ENCODE measurements at places on chromosomes 3 and 15.

- no peak for DNase-seq
Observed at GRCh38 chr3:4493941-4494894, 1.1 kb downstream of the ITPR1 start.

DNA sequence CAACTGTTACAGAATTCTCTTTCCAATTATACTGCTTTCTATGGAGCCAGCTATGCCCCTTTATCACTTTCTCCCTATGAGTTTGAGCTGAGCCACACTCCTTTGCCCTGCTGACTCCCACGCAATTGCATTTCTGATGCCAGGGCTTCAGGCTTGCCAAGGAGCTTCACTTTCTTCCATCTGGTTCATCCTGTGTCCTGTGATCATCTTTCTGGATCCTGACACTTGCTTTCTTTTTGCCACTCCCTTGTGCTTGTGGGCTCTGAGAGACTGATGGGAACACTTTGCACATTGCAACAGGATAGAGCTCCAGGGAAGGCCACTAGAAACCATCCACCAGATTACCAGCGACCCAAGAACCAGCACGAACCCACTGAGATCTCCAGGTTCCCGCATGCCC, 77.0 kb upstream of the SEC13 start:
- DNase-seq = no peak

DNA sequence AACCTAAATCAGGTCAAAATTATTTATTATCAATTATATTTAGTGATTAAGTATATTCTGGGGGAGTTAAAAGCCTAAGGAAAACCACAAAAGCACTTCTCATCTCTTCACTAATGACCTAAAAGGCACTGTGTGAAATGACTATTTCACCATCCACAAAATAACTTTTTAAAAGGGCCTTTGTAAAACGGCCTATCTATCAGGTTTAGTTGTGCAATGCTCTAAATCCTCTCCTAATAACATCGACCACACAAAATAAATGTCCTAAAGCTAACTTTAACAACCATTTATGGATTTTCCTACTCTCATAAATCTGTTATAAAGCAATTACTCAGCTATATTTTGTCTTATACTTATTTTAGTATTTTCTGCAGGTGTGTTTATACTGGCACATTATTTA, 1066.3 kb downstream of the ROBO1 start:
- no peak for DNase-seq

DNA sequence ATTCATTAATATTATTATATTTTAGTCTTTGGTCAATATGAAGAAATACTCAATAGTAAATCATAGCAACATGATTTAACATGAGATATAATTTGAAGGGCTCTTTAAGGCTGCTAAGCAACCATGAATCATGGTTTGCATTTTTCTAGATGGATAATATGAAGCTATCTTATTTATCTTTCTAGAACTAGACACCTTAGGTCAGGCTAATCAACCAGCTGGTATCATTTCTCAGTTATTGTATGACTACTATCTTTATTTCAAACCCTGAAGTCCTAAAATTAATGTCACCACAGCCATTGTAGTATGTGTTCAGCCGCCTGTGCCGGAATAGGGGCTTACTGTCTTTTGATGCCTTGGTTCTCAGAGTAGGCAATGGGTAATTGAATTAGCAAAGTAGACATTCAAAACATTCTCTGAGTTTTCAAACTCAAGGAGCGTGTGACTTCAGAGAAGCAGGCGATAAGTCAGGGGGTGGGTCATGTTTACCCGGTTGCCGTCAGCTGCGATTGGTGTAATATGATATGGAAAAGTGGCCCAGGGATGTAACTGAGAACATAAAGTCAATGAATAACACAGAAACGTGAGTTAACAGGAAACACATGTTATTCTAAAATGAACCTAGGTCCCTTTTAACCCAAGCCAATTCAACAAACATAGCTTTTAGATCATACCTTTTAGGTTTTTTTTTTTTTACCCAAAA, 93.4 kb upstream of the CTDSPL start:
- DNase-seq = peak; percentile 66

DNA sequence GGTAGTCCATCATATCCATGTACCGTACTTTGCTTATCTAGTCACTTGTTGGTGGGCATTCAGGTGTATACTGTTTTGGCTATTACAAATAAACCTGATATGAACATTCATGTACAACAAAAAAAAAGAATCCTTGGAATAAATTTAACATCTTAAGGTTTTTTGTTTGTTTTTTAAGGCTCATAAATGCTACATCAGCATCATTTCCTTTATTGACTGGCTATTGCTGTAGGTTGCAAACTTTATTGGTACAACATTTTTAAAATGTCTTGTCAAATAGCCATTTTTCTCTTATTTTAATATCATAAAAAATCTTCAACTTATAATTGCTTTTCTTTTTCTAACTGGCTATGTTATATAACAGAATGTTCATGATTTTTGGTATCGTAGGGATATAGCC, 16.2 kb downstream of the DHFR2 start:
- no peak for DNase-seq

DNA sequence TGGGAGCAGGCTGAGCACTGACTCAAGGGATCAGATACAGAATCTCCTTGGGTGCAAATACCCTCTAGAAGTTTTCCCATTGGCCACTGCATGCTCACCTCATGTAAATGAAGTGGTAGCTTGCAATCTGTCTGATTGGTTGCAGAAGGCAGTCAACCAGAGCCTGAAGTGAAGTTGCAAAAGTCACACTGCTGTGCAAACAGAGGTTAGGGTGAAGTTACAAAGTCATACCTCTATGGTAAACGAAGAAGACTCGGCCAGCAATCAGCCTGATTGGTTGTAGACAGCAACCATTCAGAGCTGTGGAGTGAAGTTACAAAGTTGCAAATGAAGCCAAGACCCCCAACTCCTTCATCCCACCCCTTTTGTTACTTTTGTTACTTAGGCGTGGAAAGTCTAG, 27.1 kb downstream of the STARD9 start:
- DNase-seq = no peak

- no peak for DNase-seq
Observed at GRCh38 chr3:150450916-150451315, 42.8 kb downstream of the TSC22D2 start.

- no peak for DNase-seq
Observed at GRCh38 chr3:63030666-63031065, 155.4 kb upstream of the CADPS start.

GRCh38 chr3:65893631-65894030, 145.1 kb downstream of the MAGI1 start:
- DNase-seq = no peak

GRCh38 chr3:153242896-153243295, 80.9 kb downstream of the RAP2B start:
- no peak for DNase-seq

GRCh38 chr3:34102288-34102687, 303.9 kb downstream of the PDCD6IP start:
- no peak for DNase-seq

- DNase-seq = peak; percentile 31
Observed at GRCh38 chr3:43180027-43180426, 74.1 kb upstream of the POMGNT2 start.

DNA sequence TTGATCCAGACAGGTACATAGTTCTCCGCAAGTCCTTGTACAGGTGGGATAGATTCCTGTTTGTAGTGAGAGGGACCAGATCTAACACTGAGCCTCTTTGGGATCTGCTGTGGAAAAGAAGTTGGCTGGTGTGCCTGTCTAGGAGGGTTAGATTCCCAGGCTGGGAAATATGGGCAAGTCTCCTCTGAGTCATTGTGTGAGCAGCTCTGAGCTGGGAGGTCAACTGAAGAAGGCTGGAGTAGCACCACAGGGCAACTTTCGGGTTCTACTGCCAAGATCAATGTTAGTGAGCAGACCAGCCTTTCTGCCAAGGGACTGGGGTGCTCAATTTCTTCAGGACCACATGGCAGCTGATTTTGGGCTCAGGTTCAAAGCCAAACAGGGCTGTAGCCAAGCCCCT, 33.4 kb downstream of the CLDN1 start:
- DNase-seq = no peak

DNA sequence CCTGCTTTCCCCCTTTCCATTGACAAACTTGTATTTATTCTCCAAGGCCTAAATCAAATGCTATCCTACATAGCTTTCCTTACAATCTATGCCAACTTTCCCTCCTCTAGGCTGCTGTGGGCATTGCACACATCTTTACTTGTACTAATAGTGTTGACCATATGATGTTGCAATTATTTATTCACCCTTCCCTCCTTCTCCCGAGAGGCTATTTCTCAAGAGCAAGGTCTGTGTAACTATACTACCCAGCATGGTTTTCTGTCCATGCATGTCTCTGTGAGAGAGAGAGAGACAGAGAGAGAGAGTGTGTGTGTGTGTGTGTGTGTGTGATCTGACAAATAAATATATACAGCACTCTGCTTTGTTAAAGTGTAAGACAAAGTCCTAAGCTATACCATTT, 63.8 kb downstream of the GTPBP8 start:
- peak; percentile 41 for DNase-seq

- DNase-seq = no peak
Observed at GRCh38 chr3:137438561-137438960, 325.6 kb upstream of the SOX14 start.

DNA sequence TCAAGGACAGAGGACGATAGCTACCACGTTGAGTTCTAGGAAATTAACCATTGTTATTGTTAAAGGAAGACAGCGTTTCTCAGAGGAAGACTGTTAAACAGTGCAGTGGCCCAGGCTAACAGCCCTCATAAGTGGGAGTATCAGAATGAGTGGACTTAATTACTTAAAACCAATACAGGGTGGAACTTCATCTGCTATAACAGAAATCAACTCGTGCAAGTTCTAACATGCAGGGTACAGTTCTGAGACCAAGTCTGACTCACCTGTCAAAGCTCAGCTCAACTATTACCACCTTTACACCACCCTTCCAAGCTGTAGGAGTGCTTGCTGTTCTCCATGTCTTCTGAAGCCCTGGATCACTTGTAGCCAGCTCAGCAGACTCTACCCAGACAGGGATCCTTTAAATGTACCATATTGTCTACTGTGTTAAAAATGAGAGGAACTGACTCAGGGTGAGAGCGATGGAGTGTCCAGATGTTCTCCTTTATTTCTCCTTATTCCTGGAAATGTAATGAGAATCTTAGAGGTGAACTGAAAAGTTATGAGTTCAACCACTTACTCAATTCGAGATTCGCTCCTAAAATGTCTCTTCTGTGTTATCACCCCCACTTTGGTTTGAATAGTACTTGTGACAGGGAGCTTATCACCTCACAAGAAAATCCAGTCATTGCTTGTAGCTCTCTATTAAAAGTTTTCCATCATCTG, 26.5 kb downstream of the CD86 start:
- DNase-seq = no peak

DNA sequence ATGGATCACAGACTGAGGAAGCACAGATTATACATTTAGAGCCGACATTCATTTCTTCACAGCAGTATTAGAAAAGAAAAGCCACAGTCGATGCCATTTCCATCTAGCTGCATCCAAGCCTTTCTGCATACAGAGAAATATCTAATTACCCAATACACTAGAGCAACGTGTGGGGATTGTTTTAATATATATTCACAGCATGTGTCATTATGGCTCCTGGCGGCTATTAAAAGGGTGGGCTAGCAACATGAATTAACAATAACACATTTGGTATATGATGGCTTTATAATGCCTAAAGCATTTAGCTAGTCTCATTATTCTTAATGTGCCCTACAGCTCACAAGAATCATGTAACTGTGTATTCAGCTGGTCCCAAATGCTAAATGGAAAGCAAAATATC, 1030.5 kb downstream of the FHIT start:
- no peak for DNase-seq

DNA sequence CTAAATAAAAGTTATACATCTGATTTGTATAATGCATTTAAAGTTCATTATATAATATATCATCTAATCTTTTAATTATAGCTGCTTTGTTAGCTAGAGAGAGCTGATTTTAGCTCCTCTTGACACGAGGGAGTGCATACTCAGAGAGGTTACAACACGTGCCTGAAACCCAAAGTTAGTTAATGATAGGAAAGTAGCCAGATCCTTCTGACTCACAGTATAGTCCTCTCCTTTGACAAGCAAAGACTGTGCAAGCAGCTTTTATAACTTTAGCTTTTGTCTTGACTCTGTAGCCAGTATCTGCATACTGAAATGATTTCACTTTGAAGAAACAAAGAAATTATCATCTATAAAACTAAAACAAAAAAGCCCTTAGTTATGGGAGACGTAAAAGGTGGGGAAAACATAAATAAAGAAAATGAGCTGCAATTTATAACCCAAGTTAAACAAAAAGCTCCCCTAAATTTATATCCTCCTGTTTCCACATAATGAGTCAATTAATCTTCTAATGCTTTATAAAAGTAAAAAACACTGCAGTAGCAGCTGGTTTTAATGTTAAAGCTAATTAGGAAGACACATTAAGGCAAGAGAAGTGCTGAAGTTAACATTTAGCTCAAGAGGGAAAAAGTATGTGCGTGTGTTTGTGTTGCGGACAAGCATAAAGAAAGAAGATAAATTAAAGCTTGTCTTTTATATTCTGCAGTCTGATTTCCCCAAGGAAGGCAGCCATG, 13.1 kb downstream of the GABRR3 start:
- no peak for DNase-seq

GRCh38 chr3:170864525-170865208, 5.3 kb downstream of the RPL22L1 start:
- DNase-seq = no peak

GRCh38 chr3:5376761-5377160, 189.3 kb downstream of the EDEM1 start:
- no peak for DNase-seq

GRCh38 chr3:36511791-36512486, 131.6 kb downstream of the STAC start:
- DNase-seq = no peak

- DNase-seq = no peak
Observed at GRCh38 chr3:194711286-194711685, 25.6 kb downstream of the FAM43A start.

DNA sequence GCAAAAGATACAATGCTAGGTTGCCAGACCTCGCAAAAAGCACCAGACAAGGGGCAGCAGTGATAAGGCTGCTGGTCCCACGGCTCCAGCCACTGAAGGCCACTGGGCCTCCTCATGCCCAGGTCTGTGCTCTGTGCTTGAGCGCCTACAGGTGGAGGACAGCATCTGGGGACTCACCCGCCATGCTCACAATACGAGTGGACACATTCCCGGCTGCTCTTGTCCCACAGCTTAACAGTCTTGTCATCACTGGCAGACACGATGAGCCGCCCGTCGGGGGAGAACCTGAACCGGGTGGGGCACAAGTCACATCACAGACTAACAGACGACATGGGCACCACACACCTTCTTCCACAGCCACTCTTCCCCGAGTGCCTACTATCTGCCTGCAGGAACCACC, 7.4 kb downstream of the POC1A start:
- no peak for DNase-seq
